ENCODE measurements at places on chromosomes 4 and X.

GRCh38 chr4:53596901-53597300 is 5.6 kb upstream of the LNX1 start:
- no peak for DNase-seq

DNA sequence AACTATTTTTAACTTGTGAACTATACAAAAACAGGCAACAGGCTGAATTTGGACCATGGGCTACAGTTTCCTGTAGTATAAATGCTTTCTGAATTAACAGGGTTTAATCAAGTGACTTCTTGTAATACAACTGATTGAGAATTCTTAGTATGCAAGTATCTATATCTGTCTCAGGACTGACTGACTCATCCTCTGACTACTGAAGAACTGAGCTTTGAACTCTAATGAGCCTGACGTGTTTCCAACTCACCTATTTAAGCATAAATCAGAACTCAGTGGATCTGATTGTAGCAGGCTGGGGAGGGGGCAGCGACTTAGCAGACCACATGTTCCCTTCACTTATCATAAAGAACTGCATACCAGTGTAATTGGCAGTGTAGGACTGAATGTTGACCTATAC is 7.8 kb downstream of the SPATA4 start:
- DNase-seq, result no peak

DNA sequence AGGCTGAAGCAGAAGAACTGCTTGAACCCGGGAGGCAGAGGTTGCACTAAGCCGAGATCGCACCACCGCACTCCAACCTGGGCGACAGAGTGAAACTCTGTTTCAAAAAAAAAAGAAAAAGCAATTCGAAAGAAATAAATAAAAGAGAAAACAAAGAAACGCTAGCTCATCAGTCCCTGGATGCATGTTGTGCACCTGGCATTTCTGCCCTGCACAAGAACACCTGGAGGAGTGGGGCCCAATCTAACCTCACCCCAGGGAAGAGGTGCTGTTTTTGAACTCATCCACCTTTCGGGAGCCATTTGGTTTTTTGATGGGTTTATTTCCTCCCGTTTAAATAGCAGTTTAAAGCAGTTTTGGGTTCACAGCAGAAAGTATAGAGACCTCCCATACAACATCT is 5.7 kb upstream of the MRFAP1 start:
- no peak for DNase-seq

DNA sequence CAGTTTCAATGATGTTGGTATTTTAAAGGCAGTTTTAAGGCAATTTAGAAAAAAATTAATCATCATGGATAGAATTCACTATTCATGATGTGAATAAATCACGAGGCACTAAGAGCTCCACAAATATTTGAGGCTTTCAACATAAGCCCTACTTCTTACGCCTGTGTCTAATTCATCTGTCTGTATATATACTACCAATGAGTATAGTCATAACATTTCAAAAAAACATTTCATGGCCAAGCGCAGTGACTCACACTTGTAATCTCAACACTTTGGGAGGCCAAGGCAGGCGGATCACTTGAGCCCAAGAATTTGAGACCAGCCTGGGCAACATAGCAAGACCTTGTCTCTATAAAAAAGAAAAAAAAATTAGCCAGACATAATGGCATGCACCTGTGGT is 56.5 kb downstream of the FBXL5 start:
- no peak for DNase-seq

DNA sequence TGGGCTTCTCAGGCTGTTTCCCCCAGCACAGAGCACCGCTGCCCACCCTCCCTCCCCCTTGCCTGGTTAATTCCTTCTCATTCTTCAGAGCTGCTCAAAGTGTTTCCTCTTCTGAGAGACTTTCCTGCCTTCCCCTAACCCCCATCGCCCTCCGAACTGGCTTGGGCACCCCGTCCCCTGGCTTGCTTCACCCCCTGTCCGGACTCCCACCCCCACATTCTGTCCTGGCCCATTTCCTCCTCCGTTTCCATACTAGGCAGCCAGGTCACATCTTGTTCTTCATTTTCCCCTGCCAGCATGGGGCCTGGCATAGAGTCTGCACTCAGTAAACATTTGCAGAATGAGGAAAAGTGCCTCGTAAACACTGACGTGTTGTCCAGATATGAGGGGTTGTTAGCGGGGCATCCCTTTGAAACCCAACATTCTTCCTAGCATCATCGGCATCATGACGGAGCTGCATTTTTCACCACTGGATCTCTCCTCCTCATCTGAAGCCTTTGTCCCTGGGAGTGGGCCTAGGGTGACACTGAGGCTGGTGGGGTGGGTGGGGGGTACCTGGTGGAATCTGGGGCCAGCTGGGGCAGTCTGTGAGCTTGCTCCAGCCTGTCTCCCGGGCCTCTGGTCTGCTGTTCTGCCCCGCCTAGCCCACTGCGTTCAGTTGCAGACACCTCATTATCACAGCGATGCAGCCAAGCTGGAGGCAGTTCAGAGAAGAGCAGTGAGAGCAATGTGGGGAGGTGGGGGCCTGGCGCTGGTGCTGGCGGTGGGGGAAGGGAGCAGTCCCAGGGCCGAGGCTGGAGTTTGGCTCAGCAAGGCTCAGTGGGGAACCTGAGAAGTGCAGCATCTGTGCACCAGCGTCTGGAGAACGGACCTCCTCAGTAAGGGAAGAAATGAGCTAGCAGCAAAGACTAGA is 149.4 kb upstream of the PJA1 start:
- DNase-seq, result no peak

- no peak for DNase-seq
These were observed 181.8 kb downstream of the USP46 start for GRCh38 chr4:52477191-52477780.

- DNase-seq, result no peak
These were observed 387.6 kb upstream of the ZFP42 start for GRCh38 chr4:187608001-187608421.

DNA sequence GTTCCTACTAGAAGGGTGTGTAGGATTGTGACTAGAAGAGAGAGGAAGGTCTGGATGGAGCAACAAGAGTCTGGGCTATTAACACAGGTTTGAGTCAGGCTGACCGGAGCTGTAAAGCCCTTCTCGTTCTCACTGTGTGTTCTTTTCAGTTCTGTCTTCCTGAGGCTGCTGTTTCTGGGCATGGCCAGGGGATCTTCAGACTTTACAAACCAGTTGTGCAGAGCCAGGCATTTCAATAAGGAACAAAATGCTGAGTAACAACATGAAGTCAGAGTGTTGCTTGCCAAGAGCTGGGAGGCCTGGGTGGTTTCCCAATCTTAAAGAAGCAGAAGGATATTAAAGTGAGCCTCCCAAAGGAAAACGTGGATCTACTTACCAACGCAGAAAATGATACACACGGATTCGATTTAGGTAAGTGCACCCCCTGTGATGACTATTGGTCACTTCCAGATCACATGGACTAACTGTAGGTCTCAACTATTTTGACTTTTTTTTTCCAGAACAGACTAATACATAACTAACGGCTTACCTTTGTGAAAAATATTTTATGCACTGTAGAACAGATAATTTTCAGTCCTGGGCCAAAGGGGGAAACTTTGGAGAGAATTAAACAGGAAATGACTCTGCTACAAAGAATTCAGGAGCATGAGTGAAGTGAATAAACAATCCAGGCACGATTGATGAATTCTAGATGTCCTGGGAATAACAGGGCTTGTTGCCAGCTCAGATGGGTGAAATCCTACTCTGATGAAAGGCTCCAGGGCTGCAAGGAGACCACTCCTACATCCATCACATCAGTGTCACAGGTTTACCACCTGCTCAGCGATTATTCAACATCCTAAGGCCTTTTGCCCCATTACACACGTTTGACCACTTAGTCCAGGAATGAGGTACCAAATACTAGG is 94.5 kb downstream of the ANXA3 start:
- DNase-seq, result peak; percentile 32

DNA sequence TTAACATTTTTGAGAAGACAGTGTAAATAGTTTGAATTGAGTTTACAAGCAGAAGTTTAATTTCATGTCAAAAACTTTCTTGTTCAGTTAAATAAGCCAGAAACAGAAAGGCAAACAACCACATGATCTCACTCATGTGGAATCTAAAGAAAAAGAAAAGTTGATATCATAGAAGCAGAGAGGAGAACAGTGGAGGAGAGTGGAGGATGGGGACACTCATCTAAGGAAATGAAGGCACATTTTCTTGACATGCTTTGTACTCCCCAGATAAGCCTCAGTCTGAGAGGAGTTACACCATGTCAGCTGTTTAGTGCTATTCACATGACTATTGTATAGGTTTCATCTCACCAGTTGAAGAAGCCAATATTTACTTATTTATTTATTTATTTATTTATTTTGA is 13.5 kb downstream of the SNCA start:
- DNase-seq, result no peak

GRCh38 chrX:48509619-48510018 is 827 bp downstream of the PORCN start:
- DNase-seq, result peak; percentile 31

GRCh38 chr4:149466446-149466845 is 349.2 kb downstream of the IQCM start:
- no peak for DNase-seq

DNA sequence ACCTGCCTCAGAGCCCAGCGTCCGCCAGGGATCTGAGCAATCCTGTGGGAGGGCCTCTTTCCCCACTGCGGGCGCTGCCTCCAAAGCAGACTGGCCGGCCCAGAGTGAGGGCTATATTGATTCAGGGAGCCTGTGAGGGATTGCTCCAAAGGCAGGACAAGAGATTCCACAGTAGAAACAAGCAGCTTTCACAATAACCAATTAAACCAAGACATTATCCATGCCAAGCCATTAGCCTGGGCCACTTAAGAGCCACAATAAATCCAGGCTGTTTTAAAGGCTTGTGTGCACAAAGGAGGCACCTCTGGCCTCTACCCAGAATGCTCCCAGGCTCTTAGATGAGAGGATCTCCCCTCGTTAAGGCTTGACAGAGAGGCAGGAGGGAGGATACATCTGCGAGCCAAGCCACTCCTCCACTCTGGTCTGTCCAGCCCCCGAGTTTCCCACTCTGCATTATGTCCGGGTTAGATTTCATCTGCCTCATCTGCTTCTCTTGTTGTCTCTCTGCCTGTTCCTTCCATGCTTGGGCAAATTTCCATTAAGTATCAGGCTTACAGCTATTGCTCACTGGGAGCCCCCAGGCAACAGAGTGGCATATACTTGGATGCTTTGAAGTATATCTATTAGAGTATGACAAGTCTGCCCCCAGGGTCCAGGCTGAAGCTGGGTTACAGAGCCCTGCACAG is 357.9 kb downstream of the UNC5C start:
- DNase-seq, result no peak

DNA sequence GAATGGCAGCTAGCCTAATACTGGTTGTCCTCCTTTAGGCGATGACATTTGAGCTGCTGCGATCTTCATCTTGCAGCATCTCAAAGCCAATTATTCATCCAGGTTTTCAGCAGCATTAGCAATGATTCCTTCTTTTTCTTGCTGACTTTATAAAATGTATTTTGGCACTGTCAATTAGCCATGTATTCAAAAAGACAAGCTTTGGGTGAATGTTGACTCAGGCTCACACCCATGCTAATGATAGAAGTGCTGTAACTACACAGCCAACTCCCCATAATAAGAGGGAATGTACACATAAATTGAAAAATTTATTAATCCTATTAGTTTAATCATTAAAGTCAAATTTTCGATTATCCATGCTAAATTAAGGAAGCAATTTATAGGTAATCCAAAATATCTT is 24.3 kb upstream of the NPNT start:
- no peak for DNase-seq

DNA sequence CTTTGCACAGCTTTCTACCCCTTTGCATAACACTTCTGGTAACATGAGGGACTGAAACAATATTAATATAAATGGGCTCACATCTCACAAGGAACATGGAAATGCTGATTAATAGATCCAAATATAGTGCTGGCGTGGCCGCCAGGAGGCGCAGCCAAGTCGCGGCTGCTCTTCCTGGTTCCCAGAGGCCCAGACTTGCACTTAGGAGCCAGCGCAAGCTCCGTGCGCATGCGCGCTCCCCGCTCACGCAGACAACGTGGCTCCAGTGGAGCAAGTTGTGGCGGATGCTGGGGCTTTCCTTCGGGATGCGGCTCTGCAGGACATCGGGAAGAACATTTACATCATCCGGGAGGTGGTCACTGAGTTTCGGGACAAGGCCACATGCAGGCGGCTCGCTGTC is 318.3 kb upstream of the SLC7A11 start:
- DNase-seq, result no peak

- DNase-seq, result no peak
These were observed 67.2 kb downstream of the RPS3A start for GRCh38 chr4:151166636-151167035.

GRCh38 chrX:55142206-55142918 is 53.5 kb downstream of the PAGE2 start:
- no peak for DNase-seq

DNA sequence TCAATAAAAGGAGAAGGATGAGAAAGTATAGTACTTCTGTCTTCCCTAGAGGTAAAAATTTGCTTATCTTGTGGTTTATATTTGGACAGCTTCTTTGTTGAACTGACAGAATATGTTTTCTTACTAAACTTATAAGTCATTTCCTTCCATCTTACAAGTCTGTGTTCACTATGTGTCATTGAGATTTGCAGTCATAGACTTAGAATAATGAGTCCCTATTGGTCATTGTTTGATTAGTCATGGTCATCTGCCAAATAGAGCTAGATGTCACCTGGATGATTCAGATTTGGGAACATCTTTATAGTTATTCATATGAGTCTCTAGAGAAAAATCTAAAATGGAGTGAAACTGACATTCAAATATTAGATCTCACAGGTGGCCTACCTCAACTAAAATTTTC is 51.5 kb downstream of the SPATA18 start:
- DNase-seq, result no peak

GRCh38 chr4:183153190-183153916 is 54.3 kb downstream of the WWC2 start:
- DNase-seq, result no peak

GRCh38 chrX:53262918-53263394 is 18.4 kb downstream of the IQSEC2 start:
- DNase-seq, result no peak

DNA sequence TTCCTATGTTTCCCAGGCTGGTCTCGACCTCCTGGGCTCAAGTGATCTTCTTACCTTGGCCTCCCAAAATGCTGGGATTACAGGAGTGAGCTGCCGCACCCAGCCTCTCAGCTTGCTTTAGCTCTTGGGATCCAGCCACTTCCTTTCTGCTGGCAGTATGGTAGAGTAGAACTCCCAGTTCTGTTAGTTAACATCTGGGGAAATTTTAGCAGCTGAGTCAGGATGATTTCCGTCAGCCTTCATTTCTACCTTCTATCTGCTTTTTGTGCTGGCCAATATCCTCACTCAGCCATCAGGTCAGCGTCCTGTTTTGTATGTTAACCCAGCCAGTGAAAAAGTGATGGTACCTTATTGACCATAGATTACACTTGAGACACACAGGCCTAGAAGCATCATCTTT is 59.3 kb upstream of the GPC4 start:
- DNase-seq, result no peak

GRCh38 chrX:3195845-3196244 is 150.6 kb downstream of the MXRA5 start:
- no peak for DNase-seq

- DNase-seq, result peak; percentile 1
These were observed 822.2 kb downstream of the RPA4 start for GRCh38 chrX:97705936-97706335.

DNA sequence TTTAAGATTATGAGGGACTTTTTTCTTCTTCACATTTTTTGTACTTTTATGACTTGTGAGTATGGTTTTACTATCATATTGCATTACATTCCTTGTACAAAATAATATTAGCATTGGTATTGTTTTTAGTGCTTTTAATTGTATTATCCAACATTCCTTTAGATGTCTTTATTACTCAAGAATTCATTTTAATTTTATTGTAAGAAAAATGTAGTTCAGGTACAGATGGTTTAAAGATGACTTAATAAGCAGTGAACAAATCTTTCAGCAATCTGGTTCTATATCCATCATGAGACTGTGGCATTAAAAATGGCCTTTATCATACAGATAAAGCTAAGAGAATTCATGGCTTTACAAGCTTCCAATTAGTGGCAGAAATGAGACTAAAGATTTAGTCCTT is 191.6 kb downstream of the ANTXR2 start:
- no peak for DNase-seq
